Activated CD8-positive, alpha-beta T cell treated with anti-CD3 and anti-CD28 coated beads, Interleukin-2, amount 10 ng/mL, durations not matched to agents 7 days and 5 days (primary cell): ENCODE measurements at places on chromosomes 11 and 22. TPM values are rescaled to one million over a fixed set of nuclear protein-coding genes. Genes with fewer than 3 reads are reported as not detected.

GRCh38 chr11:69359735-69360480, 66.0 kb downstream of the MYEOV start:
- H3K4me3 ChIP-seq, result no peak overlapping the region
- H3K27me3 ChIP-seq, result peaks cover 4% of the 10 kb centered on the region
- no peaks in the 10 kb centered on the region for H3K36me3 ChIP-seq
- no peak overlapping the region for H3K27ac ChIP-seq
- no peak for DNase-seq

- peaks cover 28% of the 10 kb centered on the region for H3K27me3 ChIP-seq
- H3K27ac ChIP-seq, result no peak overlapping the region
- H3K36me3 ChIP-seq, result no peaks in the 10 kb centered on the region
- DNase-seq, result no peak
- no peaks in the 10 kb centered on the region for H3K4me1 ChIP-seq
- H3K4me3 ChIP-seq, result no peak overlapping the region
Observed at GRCh38 chr11:14981507-14981906, 9.4 kb upstream of the CALCA start.

DNA sequence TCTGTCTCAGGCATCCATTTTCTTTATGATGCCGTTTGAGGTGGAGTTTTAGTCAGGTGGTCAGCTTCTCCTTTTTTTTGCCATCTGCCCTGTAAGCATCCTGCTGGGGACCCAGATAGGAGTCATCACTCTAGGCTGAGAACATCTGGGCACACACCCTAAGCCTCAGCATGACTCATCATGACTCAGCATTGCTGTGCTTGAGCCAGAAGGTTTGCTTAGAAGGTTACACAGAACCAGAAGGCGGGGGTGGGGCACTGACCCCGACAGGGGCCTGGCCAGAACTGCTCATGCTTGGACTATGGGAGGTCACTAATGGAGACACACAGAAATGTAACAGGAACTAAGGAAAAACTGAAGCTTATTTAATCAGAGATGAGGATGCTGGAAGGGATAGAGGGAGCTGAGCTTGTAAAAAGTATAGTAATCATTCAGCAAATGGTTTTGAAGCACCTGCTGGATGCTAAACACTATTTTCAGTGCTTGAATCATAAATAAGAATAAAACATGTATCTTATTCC, 10.9 kb upstream of the HBE1 start:
- no peaks in the 10 kb centered on the region for H3K4me1 ChIP-seq
- H3K27me3 ChIP-seq, result no peaks in the 10 kb centered on the region
- H3K27ac ChIP-seq, result no peak overlapping the region

- H3K4me3 ChIP-seq, result no peak overlapping the region
- peaks cover 3% of the 10 kb centered on the region for H3K36me3 ChIP-seq
- peak overlapping the region; percentile 10 for H3K27ac ChIP-seq
Observed at GRCh38 chr11:12126344-12127019, 16.1 kb downstream of the MICAL2 start.

DNA sequence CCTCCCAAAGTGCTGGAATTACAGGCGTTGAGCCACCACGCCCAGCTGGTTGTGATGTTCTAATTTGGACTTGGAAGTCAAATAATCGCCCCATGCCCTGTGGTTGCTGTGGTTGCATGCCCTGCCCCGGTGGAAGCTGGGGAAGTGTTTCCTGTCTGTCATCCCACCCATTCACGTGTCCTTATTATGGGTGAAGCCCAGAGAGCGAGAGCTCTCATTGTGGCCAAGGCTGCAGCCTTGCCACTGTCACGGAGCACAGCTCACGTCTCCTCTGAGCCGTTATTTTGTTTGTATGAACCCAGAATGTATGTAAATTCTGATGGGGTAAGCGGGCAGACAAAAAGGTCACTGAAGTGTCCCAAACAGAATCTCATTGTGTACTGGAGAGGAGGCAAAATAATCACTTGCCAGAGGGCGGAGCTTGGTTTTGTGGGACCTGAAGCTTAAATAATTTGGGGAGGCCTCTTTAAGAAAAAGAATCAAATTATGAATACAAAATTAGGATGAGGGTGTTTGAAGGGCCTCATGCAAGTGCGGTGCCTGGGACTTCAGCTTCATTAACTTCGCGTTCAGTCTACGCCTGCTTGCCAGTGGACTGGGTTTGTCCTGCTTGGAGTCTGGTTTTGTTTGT, 25.8 kb upstream of the TREH start:
- peaks cover 23% of the 10 kb centered on the region for H3K4me1 ChIP-seq
- H3K27ac ChIP-seq, result peak overlapping the region; percentile 79
- DNase-seq, result peak; percentile 71
- peaks cover 3% of the 10 kb centered on the region for H3K36me3 ChIP-seq
- H3K4me3 ChIP-seq, result peak overlapping the region; percentile 67
- peaks cover 22% of the 10 kb centered on the region for H3K27me3 ChIP-seq

GRCh38 chr11:36985562-36985961, 387.5 kb upstream of the RAG2 start:
- H3K27ac ChIP-seq, result no peak overlapping the region
- H3K27me3 ChIP-seq, result no peaks in the 10 kb centered on the region
- H3K4me1 ChIP-seq, result no peaks in the 10 kb centered on the region
- DNase-seq, result no peak
- H3K36me3 ChIP-seq, result no peaks in the 10 kb centered on the region

The SLC22A6 gene
- not detected for total RNA-seq

The NAALADL1 gene
- total RNA-seq, result 7.1 TPM

The MYBPC3 gene
- not detected for total RNA-seq

GRCh38 chr11:115267871-115268270, 236.3 kb downstream of the CADM1 start:
- no peaks in the 10 kb centered on the region for H3K27me3 ChIP-seq
- H3K36me3 ChIP-seq, result no peaks in the 10 kb centered on the region
- no peak overlapping the region for H3K4me3 ChIP-seq
- no peak for DNase-seq
- no peaks in the 10 kb centered on the region for H3K4me1 ChIP-seq
- no peak overlapping the region for H3K27ac ChIP-seq

DNA sequence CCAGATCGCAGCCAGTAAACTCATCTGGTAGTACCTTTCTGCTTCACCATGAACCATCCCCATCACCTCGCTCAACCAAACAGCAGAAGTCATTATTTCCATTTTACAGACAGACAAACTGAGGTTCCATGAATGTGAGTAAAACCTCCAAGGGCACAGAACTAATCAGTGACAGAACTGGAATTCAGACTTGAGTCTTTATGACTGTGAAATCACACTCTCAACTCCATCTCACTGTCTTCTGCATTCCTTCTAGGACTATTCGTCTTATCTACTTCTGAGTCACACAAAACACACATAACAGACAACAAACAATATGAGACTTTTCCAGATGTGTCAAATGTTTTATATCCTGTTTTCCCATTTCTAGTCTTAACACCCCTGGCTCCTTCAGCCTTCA, 9.3 kb upstream of the NUP50 start:
- peaks cover 13% of the 10 kb centered on the region for H3K4me1 ChIP-seq
- no peak overlapping the region for H3K4me3 ChIP-seq
- no peak for DNase-seq
- no peaks in the 10 kb centered on the region for H3K27me3 ChIP-seq
- no peak overlapping the region for H3K27ac ChIP-seq
